NCI-H1930 (cell line): ENCODE measurements at places on chromosomes 16 and 17.

DNA sequence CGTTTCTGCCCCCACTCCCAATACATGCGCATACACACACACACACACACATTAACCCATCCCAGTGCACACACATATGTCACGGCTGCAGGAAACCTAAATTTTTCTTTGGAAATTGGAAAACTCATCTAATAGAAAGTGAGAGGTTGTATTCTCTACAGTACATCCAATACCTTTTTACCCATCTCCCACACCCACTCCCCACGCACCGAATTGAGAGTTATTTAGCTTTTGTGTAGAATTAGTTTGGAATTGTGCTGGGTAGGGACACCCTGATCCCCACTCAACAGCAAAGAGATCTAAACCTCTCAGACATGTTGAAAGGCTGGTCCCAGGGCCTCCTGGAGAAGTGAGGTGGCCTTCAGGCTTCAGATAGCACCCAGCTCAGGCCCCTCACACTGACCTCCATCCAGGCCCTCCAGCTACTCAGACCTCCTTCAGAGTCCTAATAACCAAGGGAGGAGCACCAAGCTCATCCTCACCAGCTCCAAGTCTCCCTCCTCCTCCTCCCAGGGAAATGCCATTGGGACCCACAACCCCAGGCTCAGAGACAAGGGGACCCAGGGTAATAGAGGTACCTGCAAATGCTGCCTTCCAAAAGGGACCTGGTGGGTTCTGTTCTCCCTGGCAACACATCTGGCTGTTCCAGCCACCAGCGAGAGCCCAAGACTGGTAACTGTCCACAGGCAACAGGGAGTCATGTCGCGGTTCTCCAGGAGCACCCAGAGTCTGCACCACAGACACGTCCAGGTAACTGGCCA lies 955 bp downstream of the HOXB13 start:
- DNase-seq, result no peak

DNA sequence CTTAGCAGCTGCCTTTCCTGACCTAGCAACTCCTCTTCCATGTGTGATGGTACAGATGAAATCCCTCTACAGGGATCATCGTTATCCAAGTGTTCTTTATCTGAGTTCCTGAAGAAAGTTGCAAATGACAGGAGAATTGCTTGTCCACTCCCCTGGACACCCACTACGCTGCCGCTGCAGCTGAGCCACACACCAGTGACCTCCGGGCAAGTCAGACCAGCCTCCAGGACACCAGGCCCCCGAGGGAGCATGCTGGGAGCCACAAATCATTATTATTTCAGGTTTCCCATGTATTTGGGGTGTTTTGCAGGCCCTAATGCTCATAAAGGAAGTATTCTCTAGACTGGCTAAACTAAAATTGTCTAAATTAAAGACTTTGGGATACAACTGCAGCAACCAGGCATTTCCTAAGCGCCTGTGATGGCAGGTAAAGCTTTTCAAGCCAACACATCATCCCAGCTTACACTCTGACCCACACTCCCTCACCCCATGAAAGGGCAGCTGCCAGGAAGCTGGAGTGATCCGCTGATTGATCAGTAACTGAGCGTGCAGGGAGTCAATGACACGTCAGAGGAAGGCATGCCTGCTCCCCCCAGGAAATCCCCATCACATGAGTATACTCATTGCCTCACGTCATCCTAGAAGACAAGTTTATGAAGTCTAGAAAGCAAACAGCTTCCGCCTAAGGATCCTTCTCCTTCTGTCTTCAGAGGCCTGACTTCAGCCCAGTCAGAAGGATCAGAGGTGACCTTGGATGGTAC lies 14.4 kb downstream of the FA2H start:
- DNase-seq, result no peak

DNA sequence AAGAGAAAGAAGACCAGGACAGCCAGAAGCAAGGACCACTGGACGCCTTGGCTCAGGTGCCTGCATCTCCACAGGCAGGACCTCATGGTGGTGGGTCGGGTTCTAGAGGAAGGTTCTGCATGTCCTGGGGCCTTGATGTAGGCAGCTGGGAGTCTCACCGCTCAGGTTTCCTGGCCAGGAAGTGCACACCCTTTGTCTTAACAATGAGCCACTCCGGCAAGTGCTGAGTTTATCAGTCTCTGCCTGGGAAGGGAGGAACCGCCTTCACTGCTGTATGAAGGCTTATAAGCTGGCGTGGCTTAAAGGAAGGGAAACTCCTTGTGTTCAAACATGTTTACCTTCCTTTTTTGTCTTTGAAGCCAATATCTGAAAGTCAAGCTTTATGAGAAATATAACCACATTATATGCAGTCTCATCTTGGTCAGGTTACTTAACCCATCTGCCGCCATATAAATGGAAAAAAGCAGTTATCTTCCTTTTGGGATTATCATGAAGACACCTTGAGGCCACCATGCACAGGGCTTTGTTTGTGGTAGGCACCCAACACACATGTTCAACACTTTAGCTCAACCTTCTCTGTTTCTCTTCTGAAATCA lies at the start of gene ST6GALNAC1:
ST6GALNAC1 (minus strand) TSS at position 205 of the 596 bp plus-strand sequence; CDS start at position 86, 119 bp downstream.
- DNase-seq, result no peak

GRCh38 chr17:36942631-36943125 lies 5.4 kb downstream of the LHX1 start:
- DNase-seq, result no peak

DNA sequence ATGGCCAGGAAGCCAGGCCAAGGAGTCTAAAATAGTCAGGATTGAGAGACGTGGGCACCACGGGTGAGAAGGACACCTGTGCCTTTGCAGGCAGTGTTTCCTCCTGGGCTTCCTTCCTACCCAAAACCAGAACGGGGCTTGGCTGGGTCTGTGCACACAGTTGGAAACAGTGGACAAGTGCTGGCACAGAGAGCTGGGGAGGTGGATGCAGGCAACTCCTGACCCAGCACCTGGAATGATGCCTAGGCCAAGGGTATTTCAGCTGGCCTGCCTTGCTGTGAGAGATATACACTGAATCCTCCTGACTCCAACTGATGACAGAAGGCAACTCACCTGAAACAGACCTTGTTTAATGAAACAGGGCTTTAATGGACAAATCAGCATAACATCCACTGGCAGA lies 186.2 kb downstream of the SLC39A11 start:
- DNase-seq, result no peak

DNA sequence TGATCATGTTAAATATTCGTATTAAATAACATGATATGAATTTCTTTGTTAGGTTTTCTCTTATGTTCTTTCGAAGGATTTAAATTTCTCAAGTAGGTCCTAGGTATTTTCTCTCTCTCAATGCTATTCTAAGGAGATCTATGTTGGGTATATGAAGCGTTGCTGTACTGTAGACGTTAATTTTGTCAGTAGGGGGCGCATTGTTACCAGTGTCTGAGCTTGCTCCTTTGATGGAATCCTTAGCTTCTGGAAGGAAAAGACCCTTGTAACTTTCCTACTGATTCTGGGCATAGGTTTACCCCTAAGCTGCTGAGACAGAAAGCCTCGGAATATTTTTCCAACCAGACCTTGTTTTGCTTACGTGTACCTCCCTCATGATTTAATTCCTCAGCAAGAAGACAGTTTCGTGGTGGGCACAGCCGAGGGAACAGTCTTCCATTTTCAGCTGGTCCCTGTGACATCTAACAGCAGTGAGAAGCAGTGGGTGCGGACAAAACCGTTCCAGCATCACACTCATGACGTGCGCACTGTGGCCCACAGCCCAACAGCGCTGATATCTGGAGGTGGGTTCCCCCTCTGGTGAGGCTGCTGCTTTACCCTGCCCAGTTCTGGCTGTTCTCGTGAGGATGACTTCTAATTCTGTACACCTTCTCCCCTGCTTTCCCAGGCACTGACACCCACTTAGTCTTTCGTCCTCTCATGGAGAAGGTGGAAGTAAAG lies 17.9 kb downstream of the UTP4 start:
- peak; percentile 47 for DNase-seq

GRCh38 chr17:81491181-81491581 lies 21.4 kb downstream of the ACTG1 start:
- DNase-seq, result no peak

GRCh38 chr17:68396226-68397107 lies 60.8 kb downstream of the WIPI1 start:
- DNase-seq, result no peak

- no peak for DNase-seq
These were observed 4.0 kb downstream of the LIMD2 start for GRCh38 chr17:63695889-63696288.

- DNase-seq, result no peak
These were observed 441.6 kb upstream of the HSBP1 start for GRCh38 chr16:83366228-83366627.

DNA sequence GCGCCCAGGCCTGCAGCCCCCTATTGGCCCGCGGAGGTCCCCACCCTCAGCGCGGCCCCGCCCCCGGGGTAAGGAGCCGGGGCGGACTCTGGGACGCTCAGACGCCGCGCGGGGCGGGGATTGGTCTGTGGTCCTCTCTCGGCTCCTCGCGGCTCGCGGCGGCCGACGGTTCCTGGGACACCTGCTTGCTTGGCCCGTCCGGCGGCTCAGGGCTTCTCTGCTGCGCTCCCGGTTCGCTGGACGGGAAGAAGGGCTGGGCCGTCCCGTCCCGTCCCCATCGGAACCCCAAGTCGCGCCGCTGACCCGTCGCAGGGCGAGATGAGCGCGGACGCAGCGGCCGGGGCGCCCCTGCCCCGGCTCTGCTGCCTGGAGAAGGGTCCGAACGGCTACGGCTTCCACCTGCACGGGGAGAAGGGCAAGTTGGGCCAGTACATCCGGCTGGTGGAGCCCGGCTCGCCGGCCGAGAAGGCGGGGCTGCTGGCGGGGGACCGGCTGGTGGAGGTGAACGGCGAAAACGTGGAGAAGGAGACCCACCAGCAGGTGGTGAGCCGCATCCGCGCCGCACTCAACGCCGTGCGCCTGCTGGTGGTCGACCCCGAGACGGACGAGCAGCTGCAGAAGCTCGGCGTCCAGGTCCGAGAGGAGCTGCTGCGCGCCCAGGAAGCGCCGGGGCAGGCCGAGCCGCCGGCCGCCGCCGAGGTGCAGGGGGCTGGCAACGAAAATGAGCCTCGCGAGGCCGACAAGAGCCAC lies at the start of gene NHERF1:
NHERF1 (plus strand) TSS at position 100 of the 750 bp plus-strand sequence; CDS start at position 319, 219 bp downstream.
- peak; percentile 93 for DNase-seq

DNA sequence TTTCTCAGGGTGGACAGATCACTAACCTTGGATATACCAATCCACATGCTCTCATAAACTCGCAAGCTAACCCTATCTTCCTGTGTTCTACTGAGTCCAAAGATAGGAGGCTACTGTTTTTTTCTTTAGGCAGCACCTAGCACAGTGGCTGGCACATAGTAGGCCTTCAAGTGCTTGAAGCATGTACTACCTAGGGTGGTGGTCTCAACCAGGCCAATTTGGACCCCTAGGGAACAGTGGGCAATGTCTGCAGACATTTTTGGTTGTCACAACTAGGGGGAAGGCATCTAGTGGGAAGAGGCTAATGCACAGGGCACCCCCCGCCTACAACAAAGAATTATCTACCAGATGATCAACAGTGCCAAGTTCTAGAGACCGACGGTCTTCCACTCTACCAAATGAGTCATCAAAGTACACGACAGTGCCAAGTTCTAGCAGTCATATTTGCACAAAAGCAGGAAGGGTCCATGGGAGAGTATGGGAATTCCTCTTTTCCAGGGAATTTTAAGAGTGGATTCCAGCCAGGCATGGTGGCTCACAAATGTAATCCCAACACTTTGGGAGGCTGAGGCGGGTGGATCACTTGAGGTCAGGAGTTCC lies 390.3 kb downstream of the SLC39A11 start:
- DNase-seq, result no peak

GRCh38 chr16:29898804-29899515 lies 390 bp downstream of the SEZ6L2 start:
- DNase-seq, result peak; percentile 68

DNA sequence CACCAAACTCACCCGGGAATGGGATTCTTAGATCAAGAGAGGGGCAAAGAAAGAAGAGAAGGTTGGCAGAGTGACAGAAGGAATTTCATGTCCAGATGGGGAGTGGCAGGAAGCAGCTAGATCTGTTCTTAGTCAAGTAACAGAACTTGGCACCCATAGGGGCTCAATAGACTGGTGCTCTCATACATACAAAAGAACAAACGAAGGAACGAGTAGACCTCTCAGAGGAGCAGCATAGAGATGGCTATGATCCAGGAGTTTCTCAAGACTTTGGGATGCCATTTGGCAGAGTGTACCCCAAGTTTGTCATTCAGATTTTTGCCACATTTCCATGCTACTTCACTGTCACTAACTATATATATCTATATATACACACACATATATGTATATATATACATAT lies 47.9 kb downstream of the GINS3 start:
- no peak for DNase-seq

DNA sequence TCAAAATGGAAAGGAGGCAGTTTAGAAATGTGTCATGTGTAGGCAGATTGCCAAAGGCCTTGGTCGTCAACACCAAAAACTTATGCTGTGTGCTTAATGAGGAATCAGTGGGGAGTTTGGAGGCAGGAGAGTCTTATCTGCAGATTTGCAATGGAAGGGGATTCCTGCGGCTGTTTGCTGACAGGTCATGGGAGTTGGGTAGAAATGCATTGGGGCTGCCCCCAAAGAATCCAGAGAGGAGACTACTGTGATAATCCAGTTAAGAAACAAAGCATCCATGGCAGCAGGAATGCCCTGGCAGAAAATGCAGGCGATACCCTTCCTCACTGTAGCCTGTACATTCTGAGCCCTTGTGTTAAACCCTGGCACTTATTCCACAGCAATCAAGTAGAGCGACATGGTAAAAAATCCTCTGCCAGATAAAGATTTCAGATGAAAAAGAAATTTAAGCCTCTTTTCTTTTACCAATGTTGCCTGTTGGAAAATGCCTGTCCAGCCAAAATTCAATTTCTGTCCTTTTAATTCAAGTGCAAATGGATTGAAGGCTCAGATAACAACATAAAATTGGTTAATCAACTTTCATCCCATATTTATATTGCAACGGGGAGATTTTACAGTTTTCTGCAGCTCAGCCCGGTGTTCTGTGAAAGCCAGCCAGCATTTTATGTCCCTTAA lies 491.0 kb upstream of the CDH5 start:
- no peak for DNase-seq

- DNase-seq, result no peak
These were observed 106.3 kb downstream of the CDH11 start for GRCh38 chr16:65015599-65015998.

DNA sequence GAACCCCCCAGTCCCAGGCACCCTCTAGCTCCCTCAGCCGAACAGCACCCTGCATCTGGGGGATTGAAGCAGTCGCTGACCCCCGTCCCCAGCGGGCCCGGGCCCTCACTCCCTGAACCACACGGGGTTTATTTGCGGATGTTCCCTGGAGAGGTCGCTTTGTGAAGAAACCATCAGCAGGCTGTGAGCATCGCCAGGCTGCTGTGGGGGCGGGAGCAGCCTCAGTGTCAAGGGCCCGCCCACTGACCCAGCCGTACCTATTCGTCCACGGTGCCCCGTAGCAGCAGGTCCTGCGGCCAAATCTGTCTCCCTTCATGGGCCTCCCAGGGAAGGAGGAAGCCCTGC lies 6.4 kb upstream of the RAB40C start:
- peak; percentile 55 for DNase-seq

- no peak for DNase-seq
These were observed 8.3 kb upstream of the HOXB2 start for GRCh38 chr17:48553190-48553547.
